Amniotic stem cell (primary cell): ENCODE measurements at places on chromosomes 2 and 18.

DNA sequence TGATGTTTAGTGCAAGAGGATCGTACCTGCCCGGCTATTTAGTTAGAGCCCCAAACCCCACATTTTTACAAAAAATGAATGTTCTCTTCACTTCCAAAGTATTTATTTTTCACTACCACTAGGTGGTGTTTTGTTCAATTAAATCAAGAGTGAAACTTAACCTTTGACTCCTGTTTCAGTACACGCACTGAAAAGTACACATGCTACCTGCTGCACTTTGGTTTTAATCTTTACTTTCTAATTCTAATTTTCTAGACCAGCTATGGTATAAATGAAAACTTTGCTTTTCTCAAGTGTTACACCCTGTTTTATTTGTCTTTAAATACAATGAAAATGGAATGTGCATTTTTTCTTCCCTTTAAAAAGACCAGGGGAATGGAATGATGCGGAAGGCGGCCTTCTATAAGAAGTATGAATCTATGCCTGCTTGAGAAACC is 31.4 kb upstream of the CHN1 start:
- no peak for DNase-seq

DNA sequence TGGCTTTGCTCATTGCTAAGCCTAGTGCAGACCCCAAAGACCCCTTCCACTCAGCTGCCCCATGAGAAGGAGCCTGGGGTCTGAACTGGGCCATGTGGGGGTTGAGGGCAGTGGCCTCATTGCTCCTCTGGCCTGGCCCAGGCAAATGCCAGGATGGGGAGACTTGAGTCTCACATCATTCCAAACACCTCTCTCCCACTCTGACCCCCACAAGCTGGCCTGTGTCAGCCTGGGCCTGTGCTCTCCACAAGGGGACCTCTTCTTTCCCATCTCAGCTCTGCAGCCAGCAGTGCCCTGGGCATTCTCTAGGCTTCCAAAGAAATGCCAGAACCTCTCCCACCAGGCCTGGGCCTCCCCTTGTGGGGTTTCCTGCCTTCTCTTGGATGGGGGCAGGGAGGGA is 45.8 kb upstream of the OTOF start:
- no peak for DNase-seq

DNA sequence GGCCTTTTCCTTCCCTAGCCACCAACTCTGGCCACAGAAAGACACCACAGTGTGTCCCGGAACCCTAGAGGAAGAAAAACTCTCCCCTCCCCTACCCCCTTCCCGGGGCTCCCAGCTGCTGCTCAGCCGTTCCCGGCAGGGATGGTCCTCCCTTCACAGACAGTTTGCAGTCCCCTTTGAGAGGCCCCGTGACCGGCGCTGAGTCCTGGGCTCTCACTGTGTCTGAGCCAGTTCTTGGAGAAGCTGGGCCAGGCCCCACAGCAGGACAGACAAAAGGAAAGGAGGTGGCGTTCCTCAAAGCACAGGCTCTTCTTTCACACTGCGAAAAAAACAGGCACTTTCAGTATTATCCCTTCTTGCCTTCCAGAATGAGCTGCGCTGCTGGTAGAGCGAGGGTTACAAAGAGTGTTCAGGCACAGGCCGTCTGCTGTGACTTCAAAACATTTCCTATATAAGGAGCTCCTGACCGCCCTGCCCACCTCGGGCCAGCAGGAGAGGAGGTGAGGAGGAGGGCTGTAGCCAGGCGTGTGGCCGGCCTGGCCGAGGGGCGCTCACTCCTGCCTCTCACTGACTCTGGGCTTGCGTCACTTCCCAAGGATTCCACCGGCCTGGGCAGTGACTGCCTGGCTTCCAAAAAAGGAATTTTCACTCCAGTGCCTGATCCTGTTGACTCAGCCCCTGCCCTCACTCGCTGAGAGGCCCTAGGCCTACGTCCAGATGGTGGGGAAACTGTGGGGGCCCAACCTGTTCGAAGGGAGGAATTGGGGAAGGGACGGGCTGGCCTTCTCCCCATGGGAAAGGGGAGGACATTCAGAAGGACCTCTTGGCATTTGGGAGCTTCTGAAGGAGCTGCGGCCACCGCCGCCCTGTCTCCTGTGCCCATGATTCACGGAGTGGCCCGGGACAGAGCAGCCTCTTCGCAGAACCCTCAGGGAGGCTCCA is 24.9 kb downstream of the CIDEA start:
- DNase-seq, result peak; percentile 91

GRCh38 chr2:177400337-177400923 is 7.9 kb downstream of the AGPS start:
- DNase-seq, result no peak

GRCh38 chr2:69535817-69536241 is 98.6 kb upstream of the NFU1 start:
- DNase-seq, result no peak

DNA sequence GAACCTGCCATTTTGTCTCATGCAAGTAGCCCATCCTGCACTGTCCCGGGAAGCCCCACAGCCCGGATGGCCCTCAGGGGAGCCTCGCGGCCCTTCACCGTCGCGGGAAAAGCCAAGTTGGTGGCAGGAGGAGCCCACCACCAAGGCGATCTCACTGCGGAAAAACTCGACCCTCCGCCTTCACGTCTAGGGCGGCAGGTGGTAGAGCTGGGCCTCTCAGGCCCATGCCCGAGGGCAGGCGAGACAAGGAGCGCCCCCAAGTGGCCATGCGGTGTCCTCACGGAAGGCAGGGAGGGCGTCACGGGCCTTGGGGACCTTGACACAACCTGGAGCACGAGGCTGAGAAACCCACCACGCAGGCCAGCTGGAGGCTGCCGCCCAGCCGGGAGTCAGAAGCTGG is 34.8 kb upstream of the SKA1 start:
- DNase-seq, result no peak

- no peak for DNase-seq
Measured at GRCh38 chr2:157413326-157414035, 30.4 kb downstream of the CYTIP start.

DNA sequence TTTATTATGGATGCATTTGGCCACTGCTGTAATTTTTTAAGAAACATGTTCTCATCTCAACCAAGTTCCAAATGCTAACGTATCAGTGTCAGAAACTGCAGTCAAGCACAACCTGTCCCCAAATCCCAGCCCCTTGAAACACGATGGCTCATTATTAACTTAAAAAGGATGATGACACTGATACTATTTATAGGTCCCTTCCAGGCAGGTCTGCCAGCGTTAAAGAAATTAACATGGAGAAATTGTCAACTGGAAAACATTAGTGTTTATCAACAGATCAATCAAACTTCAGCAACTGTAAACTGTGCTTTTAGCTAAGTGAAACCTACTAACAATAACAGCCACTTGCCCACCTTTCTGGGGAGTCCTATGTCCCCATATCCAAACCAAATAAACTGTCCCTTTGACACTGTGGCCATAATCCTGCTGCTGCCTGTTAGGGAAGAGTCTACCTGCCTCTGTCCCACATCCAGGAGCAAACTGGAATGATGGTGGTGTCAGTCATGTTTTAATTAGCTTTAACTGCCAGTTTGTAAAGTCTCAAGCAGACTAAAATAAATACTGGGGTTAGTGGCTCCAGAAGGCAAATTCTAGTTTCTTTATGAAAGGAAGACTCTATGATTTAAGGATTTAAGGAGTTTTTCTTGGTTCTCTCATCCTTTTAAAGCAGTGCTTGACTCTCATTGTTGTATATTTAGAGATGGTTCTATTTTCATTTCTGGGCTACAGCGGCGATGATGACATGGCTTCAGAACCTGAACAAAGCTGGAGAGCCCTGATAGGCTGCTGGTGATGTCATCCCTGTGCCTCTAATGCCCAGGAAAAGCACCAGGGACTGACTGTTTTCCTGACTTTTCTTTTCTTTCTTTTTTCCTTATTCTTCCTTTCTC is 583.6 kb upstream of the PIK3C3 start:
- DNase-seq, result no peak

GRCh38 chr2:205713086-205713485 is 30.8 kb downstream of the NRP2 start:
- DNase-seq, result no peak

DNA sequence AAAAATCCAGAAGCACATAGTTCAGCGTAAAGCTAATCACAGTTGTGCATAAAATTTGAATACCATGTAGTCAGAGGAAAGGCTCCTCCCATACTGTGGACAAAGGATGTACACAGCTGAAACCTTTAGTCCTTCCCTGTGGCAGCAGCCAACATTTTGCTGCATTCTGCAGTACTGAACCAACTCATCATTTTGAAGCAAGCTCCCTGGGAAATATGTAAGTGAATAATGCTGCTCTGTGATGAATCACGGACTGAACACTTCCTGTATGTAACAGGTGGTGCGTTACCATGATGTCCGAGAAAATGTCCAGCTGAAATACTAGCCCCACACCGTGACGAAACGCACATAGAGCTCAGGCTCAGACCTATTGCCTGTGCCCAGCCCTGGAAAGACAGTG is 421.1 kb upstream of the RAB12 start:
- no peak for DNase-seq

- no peak for DNase-seq
Measured at GRCh38 chr2:152359573-152360363, 24.8 kb downstream of the FMNL2 start.

- DNase-seq, result no peak
Measured at GRCh38 chr18:57951999-57952774, 91.8 kb upstream of the NEDD4L start.
